ENCODE measurements at places on chromosomes 6 and 20.

DNA sequence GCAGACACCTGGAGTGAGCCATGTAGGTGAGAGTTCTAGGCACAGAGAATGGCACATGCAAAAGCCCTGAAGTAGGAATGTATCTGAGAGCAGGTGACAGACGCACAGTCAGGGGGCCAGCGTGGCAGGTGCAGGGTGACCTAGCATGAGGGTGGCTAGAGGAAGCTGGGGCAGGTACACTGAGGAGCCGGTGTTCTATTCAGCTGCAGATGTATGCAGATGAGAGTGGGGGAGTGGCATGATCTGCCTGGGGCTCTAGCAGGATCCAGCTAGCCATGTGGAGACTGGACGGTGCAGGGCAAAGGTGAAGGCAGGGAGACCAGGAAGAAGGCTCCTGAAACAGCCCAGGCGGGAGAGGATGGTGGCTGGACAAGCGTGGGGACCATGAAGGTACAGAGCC, 10.7 kb downstream of the PEDS1 start:
- no peak for DNase-seq

DNA sequence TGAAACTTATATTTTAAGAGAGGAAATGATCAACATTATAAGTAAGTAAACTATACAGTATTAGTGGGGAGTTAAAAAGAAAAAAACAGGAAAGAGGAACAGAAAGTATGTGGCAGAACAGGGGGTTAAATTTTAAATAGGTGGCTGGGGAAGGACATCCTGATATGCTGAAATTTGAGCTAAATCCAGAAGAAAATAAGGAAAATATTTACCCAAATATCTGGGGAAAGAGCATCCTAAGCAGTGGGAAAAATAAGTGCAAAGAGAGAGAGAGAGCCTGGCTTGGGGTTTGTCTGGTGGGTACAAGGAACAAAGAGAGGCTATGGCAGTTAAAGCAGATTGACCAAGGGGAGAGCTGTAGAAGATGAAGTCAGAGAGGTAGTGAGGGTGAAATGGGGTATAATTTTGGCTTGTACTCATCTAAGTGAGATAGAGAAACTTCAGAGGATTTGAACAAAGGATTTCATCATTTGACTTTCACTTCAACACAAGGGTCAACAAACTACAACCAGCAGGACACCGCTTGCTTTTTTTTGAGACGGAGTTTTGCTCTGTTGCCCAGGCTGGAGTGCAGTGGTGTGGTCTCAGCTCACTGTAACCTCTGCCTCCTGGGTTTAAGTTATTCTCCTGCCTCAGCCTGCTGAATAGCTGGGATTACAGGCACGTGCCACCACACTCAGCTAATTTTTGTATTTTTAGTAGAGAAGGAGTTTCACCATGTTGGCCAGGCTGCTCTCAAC, 328.4 kb upstream of the CNR1 start:
- DNase-seq = no peak

- no peak for DNase-seq
These were observed 47.6 kb upstream of the HBS1L start for GRCh38 chr6:135102191-135102590.

- peak; percentile 15 for DNase-seq
These were observed 114.5 kb downstream of the SLC22A3 start for GRCh38 chr6:160462551-160463109.

DNA sequence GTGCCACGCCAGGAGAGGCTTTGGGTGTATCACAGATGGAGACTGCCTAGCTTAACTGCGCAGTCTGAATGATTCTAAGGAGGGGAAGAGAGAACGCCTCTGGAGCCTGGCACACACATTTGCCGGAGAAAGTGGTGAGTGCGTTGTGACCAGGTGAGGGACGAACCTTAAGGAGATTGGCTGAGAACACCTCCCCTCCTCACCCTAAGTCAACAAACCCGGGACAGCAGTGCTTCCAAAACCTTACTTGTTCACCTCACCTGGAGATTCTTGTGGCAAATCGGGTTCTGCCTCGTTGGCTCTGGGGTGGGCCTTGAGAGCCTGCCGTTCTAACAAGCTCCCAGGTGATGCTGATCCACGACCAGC, 9.4 kb downstream of the SYNJ2 start:
- DNase-seq = no peak

DNA sequence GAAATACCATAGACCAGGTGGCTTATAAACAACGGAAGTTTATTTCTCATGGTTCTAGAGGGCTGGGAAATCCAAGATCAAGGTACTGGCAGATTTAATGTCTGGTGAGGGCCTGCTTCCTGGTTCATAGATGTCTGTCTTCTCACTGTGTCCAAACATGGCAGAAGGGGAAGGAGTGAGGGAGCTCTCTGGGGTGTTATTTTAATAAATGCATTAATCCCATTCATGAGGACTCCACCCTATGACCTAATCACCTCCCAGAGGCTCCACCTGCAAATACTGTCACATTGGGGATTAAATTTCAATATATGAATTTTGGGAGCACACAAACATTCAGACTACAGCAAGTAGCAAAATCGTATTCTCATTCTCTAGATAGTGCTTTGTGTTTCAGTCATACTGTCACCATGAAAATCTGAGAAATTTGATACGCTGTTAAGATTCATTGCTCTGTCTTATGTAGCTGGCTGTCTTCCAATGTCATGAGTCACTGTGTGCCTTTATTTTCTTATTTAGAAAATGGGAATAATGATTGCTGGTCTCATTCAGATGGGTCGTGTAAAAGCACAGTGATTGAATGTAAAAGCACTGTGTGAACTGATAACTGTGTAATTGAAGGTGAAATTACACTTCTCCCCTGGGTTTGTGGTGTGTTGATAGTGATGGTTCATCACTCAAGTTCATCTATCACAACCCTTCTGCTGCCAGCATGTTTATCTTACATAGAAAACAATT, 8.9 kb upstream of the ERVFRD-1 start:
- no peak for DNase-seq

DNA sequence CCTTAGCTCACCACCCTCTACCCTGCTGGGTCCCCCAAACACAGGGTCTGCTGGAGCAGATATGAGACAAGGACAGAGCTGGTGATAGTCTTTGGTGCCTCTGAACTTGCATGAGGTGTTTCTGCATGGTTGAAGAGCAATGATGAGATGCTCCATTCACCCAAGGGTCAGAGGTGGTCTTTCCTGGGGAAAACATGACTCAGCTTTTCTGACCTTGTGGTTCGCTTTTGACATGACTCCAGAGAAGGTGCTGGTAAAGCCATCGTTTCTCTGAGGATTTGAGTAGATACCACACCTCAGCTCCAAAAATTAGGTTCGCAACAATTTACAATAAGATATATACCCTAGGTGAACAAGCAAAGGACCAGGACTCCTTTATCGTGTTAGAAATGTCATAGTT, 304.8 kb downstream of the DHX35 start:
- DNase-seq = no peak

GRCh38 chr20:57787990-57788781, 78.4 kb upstream of the PMEPA1 start:
- DNase-seq = no peak

DNA sequence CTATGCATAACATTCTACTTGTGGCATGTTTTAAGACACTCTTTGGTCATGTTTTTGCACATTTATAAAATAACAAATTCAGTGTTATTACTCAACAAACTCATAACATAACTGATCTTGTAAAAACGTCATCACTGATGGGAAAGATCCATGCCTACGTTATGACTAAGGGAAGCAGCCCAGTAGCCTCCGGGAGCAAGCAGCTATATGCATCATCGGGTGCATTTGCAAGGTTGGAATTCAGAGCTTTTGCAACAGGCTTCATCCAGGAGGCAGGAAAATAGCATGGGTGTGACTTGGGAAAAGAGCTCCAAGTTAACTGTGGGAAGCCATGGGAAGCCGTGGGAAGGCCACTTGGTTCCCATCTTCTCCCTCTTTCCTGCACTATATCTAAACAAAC, 271.6 kb upstream of the SGK1 start:
- DNase-seq = no peak

- DNase-seq = no peak
These were observed 37.4 kb upstream of the FAM135A start for GRCh38 chr6:70375882-70376281.

DNA sequence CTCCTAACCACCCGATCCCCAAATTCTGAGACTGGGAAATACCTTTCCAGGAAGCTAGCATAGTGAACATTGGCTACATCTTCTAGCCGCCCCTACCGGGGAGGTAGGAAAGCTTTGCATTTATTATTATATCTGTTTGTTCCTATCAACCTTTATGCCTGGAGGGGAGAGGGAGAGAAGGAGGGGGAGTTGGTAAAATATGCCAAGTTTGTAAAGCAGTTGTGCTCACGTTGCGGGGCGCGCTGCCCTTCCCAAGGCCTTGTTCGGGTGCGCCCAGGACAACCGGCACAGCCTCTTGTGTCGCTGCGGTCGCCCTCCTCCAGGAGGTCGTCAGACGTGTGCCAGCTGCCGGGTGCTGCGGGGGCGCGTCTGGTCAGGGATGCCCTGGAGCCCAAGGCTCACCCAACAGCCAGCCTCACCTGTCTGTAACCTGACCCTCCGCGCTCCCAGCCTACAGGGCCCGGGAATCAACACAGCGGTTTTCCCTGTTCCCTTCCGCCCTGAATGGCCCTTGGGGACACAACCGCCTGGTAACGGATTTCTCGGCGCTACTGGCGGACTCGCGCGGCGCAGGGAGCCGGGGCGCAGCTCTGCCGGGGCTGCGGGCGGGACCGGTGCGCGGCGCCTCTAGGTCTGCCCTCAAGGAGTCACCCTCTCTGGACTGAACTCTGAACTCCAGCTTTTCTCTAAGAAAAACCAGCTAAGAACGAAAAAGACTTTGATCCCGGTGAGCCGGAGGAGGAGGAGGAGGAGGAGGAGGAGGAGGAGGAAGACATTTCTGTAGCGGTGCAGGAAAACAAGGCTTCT, 1.1 kb upstream of the OVOL2 start:
- no peak for DNase-seq

DNA sequence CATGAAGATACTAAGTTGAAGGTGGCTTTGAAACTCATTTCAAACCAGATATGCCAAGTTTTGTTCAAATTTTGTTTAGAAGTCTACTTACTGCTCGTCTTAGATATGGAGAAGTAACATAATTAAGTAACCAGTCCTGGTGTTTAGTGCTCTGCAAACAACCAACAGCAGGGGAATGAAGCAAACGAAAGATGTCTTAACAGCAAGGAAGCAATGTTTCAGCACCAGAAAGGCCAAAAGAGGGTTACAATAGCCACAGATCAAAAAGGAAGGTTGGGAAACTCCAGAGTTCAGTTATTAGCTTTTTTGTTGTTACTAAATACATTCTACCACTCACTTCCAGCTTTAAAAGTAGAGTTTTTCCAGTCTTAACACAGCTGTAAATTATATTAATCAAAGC, 45.1 kb downstream of the LHFPL5 start:
- no peak for DNase-seq

Data from activated CD4-positive, alpha-beta T cell treated with anti-CD3 and anti-CD28 coated beads, Interleukin-2, amount 50 U/mL, for 48 hours (primary cell).